Activated CD4-positive, alpha-beta memory T cell treated with anti-CD3 and anti-CD28 coated beads, Interleukin-2, amount 10 ng/mL, durations not matched to agents 7 days and 5 days (primary cell): ENCODE measurements at places on chromosomes 1 and 21.

- no peak for DNase-seq
Observed at GRCh38 chr1:9309080-9309479, 16.4 kb downstream of the SPSB1 start.

GRCh38 chr1:160164121-160164520, 12.7 kb downstream of the ATP1A4 start:
- no peak for DNase-seq

DNA sequence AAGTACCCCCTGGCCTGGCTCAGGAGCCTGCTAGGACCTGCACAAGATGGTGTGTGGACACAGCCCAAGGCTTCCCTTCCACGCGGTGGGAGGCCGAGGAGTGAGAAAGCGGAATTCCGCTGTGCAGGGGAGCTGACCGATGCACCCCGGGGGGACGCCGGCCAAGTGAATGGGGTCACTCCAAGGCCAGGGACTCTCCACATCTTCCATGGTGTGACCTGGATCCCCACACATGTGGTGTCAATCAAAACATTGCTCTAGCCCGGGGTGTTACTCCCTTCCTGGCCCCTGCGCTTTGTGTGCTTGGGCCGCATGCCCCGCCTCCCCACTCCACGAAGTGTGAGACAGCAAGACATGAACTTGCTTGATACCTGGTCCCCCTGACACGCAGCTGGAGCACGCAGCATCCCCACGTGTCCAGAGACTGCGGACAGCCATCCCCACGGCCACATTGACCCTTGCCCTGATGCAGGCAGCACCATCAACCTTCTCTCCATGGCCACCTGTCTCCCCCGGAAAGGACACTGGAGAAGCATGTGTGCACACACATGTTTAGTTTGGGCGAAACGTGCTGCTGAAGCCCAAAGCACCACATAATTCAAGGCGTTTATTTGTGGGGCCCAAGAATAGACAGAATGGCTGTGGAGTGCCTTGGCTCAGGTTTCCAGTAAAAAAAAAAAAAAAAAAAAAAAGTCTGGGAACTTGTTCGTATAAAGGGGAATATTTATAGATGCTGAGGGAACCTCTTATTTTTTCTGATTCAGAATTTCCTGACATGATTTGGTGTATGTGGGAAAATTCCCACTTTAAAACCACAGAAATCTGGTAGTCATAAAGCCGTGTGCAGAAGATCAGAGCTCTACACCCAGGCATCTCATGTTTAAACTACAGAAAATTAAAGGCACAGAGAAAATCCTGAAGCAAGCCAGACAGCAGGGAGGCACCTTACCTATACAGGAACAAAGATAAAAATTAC, 171.7 kb downstream of the HUNK start:
- no peak for DNase-seq

GRCh38 chr1:27602462-27603308, 1.3 kb downstream of the AHDC1 start:
- DNase-seq: peak; percentile 52

GRCh38 chr1:204316164-204316563, 43.6 kb downstream of the PLEKHA6 start:
- DNase-seq: no peak

DNA sequence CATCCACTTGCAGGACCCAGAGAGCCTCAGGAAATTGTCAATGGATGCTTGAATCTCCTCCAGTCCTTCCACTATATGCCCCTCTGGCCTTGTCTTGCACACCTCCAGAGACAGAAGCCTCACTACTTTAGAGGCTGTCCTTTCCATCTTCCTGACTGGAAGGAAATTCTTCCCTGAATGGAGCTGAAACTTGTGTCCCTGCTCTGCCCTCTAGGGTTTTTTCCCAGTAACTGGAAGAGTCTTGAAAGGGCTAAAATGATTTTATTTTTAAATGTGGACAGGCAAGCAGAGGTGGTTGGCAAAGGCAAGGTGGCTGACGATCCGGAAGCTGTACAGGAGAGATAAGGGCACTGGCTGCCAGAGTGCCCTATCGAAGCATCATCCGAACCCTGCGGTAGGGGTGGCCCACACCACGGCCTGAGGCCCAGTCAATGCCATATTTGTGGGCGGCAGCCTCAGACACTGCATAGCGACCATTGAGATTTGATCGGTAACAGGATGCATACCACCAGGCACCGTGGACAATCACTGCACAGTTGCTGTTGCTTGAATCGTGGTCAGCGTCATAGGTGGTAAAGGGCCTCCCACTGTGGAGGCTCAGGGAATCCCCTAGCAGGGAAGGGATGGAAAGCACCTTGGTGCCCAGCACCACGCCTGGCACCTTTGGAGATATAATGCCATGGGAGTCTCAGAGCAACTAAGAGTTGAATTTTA, 2.3 kb upstream of the MAP3K6 start:
- no peak for DNase-seq
